K562 (cell line): ENCODE measurements at places on chromosomes 12 and 14.

DNA sequence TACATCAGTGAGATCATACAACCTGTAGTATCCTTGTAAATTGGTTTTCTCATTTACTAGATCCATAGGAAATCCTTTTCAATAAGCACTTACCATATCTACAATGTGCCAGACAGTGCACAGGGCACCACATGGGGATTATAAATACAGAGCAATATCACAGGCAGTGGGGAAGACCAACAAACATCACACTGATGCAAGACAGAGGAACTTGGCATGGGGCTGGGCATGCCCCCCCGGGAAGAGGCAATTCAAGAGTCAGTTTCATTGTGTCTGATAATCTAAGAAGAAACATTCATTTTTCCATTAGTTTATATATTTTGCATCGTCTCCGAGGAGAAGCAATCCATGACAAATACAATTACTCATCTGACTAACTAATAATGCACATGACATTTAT is 16.2 kb downstream of the NT5DC3 start:
- DNase-seq: no peak

- no peak for DNase-seq
Measured at GRCh38 chr14:68677901-68678300, 115.0 kb downstream of the ZFP36L1 start.

DNA sequence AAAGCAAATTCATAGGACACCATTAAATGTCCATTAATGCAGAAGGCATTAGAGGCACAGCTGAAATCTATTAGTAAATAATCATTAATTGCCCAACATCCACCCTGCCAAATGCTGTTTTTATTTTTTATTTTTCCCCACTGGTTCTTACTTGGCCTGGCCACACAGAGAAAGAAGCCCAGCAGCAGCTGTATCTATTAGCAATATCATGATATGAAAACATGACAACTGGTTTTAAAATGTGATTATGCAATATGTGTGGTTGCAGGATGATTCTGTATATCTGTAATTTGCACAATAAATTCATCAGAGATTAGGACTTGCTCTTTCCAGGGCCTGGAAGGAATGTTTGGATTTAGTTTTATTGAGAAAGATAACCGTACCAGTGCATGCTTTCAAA is 44.9 kb downstream of the SIX6 start:
- DNase-seq: no peak

DNA sequence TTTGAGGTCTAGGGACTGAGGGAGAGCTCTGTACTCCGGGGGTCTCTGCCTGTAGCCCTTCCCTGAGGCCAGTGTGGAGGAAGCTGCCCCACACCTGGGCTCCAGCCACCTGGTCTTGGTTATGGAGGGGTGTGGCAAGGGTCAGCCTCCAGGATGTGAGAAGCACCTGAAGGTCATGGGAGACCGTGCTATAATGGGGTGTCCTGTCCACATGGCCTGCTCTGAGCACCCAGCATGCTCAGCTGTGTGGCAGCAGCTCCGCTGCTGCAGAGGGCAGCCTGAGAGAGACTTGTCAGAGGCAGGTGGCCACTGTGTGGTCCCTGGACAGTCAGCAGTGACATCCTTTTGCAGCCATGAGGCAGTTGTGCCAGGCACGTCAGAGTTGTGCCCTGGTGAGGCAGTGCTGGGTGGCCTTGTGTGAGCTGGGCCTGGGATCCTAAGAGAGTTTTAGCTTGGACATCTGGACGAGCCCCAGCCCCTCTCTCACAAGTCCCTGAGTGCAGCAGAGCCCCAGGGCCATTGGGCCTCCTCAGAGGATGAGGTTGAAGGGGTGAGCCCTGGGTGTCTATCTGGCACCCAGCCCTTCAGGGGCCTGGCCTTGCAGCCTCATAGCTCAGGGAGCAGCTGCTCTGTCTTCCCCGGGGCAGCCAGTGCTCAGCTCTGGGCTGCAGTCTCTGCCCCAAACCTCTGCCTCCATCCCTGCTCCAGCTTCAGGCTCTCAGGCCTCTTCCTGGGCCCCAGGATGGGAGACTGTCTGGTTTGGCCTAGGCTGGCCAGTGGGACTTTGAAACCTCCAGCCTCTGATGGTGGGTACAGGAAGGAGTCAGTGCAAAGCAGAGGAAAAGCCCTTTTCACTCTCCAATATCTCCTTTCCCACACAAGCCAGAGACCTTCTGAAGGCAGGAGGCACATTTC is 7.4 kb upstream of the ATG101 start:
- no peak for DNase-seq
